A549 treated with AZD2906 at 1 μM for 4 hours (cell line): ENCODE measurements at places on chromosomes 6 and 20. TPM values are rescaled to one million over a fixed set of nuclear protein-coding genes. Genes with fewer than 3 reads are reported as not detected.

Gene OTOR
- not detected in 5 replicates for total RNA-seq

Gene LAMA5
- total RNA-seq, result 233 to 461 TPM (median 419 TPM) in 5 replicates

Gene HAO1
- total RNA-seq, result not detected in 5 replicates

Gene REM1
- total RNA-seq, result 0.59 to 1.3 TPM (median 0.90 TPM) in 5 replicates

Gene MOG
- not detected in 5 replicates for total RNA-seq

Gene GPR6
- not detected in 5 replicates for total RNA-seq

Gene ZNF512B
- 10.2 to 13.7 TPM (median 11.8 TPM) in 5 replicates for total RNA-seq
